ENCODE measurements at places on chromosomes 12 and 14.
A peak's percentile ranks its signal among the peaks of the same experiment; 100 is the strongest.

DNA sequence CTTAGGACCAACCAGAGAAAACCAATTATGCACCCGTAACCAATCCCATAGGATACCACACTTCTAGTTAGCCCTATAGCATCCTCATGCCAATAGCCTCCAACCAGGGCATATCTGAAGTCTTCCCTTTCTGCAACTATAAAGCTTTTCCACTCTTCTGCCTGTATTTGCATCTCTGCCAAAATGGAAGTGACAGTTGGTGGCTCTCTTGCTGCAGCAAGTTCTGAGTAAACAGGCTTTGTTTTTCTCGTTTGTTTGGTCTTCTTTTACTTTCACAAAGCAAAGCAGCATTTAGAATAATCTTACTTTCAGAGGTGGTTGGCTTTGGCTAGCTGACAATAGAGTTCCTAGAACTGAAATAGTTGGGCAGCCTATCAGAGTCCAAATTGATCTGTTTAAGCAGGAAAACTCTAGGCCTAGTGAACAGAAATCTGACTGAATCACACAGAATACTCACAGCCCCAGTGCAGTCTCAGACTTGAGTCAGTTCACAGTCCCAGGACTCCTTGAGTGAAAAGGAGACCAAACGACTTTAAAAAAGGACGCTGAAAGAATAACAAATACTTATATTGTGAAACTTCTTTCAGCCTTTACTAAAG is 1029.7 kb upstream of the LRFN5 start:
- no peak for DNase-seq

GRCh38 chr12:97305651-97306050 is 157.0 kb upstream of the RMST start:
- no peak for DNase-seq

DNA sequence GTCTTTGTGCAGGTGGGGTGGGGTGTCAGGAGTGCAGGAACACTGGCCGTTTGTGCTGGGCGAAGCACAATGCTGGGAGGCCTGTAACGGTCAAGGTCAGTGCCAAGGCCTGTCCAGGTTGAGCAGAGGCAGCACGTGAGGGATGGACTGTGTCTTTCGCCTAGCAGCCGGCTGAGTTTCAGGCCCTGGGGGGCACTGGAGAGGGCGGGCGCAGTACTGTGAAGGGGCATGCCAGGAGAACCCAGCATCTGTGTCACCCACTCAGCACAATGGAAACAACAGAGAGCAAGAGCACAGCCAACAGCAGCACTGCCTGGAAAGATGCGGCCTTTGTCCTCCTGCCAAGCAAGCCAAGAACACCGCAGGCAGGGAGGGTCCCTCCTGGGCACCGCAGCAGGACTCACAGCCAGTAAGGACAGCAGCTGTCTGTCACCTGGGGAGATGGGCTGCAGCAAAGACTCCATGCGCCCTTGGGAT is 25.2 kb downstream of the SLC25A47 start:
- DNase-seq: no peak

DNA sequence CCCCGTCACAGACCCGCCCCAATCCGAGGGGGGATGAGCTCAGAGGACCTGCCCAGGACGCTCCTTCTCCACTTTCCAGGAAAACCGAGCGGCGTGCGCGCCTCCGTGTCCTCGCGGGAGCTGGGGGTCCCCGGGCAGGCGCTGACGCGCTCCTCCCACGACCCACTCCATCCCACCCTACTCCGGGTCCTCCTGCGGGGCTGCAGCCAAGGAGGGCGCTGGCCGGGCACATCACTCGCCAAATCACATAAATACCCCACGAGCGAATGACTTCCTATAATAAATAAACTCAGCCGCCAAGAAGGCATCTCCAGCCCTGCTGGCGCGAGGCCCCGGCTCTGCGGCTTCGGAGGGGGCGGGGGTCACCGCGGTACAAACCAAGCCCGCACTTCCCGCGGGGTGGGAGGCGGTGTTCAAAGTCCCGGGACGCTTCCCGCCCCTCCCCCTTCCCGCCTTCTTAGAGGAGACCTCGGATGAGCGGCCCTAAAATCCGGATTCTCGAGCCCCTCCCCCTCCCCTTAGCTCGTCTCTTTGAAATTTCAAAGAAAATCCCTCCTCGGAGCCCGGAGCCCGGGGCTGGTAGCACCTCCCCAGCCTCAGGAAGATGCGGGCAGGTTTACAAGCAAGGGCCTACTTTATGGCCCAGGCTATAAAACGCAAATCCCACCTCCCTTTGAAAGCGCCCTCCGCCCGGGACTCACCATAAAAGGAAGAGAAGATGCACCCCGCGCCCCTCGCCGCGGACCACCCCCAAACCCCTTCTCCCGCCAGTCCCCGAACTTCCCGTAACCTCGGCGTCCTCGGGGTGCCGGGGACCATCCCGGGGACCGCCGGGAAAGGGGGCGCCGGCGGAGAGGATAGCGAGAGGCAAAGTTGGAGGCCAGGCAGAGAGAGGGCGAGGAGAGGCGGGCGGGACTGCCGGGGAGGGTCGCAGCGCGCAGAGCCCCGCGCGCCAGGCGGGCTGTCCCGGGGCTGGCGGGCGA is 712 bp upstream of the FZD10 start:
- DNase-seq: no peak

GRCh38 chr12:75692876-75693275 is 181.5 kb upstream of the KRR1 start:
- DNase-seq: no peak

DNA sequence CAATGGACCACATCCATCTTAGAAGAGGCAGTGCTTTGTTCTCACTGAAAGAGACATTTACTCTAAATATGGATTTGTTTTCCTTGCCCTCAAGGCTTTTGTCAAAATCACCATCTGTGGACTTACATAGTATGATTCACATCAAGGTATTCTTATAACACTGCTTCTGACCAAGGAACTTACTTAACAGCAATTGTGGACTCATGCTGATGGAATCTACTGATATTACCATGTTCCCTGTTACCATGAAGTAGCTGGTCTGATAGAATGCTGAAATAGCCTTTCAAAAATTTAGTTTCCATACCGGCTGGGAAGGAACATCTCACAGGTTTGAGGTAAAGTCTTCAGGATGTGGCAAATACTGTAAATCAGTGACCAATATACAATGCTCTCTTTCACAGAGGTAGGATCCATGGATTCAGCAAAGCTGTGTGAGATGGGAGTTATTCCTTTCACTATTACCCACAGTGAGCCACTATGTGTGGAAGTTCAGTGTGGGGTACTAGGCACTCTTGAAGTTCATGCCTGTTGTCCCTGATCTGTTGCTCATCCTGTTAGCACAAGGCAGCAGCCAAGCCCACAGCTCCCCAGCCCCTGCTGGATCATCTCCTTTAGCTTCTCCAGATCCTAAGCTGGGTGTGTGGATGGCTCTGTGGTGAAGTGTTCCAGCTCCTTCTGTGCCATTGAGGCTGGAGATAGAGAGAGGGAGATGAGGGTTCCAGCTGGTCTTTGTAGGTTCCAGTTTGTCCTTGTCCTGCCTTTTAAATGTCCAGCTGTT is 126.4 kb downstream of the ATP23 start:
- no peak for DNase-seq

DNA sequence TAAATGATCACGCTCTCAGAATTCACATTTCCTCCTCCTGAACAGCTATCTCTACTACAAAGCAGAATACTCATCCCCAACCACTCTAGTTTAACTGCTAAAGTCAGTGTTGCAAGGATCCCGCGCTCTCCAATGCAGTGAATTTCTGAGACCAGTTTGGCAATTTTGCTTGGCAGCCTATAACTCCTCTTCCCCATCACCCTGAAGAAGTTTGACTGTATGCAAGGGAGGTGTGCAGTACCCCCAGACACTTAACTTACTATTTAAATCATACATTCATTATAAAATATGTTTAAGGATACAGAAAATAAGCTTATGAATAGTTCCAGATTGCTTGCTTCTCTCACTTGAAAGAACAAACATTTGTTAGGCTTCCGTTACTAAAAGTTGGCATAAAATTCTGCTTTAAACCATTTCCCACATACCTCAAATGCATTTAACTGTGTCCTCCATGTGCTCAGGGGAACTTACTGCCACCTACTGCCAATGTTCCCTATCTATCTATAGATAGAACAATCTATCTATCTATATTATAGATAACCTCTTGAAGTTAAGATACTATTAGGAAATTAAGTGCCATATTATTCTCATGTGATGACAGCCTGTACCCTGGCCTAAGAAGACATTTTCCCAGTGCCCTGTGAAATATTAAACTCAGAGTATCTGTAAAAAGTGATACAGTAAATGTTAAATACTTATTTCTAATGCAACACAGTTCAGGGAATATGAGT is 2.4 kb downstream of the LGR5 start:
- no peak for DNase-seq

DNA sequence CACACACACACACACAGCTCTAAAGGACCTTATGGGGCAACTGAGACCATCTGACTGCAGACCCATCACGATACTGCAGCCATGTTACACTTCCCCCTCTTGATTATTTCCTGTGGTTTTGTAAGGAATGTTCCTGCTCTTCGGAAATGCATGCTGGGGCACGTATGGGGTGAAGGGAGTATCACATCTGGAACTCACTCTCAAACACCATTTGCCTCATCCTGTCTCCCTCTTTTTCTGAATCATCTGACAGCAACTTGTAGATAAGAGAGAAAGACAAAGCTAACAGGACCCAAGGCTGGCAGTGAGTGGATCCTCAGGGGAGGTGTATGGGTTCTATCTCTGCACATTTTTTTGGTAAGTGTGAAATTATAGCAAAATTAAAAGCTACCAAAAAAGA is 50.3 kb downstream of the RIMBP2 start:
- no peak for DNase-seq

DNA sequence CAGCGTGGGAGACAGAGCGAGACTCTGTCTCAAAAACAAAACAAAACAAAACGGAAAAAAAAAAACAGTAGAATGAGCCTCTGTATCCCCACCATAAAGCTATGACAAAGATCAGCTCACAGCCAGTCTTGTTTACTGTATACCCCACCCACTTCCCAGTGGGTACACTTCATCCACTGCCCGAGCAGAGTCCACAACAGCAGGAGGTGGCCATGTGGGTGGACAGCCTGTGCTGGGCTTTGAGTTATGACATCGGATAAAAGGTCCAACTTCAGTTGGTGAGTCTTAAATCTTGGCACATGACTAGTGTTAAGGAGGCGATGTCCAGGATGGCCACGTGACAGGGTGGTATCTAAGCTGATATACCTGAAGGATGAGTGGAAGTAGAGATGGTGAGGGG is 34.8 kb upstream of the MAPKAPK5 start:
- no peak for DNase-seq

DNA sequence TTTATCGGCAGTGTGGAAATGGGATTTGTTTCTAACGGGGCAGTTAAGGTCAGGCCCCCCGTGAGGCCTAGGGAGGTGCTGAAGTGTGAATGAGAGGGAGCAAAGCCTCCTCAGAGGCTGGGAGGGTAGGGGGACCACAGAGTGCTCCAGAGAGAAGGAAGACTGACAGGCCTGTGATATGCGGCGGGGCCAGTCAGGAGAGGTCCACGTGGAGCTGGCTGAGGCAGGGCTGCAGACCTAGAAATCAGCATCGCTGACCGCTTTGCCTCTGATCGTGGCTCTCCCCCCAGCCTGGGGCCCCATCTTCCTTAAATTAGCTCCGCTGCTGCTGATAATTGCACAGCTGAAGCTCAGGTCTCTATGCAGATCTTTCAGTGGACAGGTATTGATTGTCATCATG is 240.8 kb upstream of the PWP1 start:
- DNase-seq: no peak

DNA sequence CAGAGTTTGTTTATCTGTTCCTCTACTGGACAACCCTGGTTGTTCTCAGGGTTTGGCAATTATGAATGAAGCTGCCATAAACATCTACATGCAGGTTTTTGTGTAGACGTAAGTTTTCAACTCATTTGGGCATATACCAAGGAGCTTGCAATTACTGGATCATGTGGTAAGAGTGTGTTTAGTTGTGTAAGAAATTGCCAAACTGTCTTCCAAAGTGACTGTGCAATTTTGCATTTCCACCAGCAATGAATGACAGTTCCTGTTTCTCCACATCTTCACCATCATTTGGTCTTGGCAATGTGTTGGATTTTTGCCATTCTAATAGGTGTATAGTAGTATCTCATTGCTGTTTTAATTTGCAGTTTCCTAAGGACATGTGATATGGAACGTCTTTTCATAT is 39.8 kb upstream of the FBXO33 start:
- DNase-seq: peak; percentile 52
